Renal cortical epithelial cell (primary cell): ENCODE measurements at places on chromosomes 3 and 15. TPM values are rescaled to one million over a fixed set of nuclear protein-coding genes. Genes with fewer than 3 reads are reported as not detected.

The GPR149 gene
- not detected in 2 replicates for total RNA-seq

The GOLGA8S gene
- 0.10 TPM in 1 of 2 replicates, not detected in the other for total RNA-seq

The CATSPER2 gene
- 0.52 and 0.60 TPM in 2 replicates for total RNA-seq

The SLC28A1 gene
- total RNA-seq = 0.15 TPM in 1 of 2 replicates, not detected in the other

The RETNLB gene
- not detected in 2 replicates for total RNA-seq

DNA sequence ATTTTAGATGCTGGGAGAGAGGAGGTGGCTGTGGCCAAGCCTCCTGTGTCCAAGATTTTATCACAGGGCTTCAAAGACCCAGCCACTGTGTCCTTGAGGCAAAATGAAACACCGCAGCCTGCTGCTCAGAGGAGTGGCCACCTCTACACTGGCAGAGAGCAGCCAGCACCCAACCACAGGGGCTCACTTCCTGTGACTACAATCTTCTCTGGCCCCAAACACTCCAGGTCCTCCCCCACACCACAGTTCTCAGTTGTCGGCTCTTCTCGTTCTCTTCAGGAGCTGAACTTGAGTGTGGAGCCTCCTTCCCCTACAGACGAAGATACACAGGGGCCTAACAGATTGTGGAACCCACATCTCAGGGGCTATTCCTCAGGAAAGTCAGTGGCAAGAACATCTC lies 45.6 kb downstream of the CDAN1 start:
- DNase-seq = no peak

GRCh38 chr3:160998581-160998980 lies 106.6 kb downstream of the B3GALNT1 start:
- DNase-seq = no peak

DNA sequence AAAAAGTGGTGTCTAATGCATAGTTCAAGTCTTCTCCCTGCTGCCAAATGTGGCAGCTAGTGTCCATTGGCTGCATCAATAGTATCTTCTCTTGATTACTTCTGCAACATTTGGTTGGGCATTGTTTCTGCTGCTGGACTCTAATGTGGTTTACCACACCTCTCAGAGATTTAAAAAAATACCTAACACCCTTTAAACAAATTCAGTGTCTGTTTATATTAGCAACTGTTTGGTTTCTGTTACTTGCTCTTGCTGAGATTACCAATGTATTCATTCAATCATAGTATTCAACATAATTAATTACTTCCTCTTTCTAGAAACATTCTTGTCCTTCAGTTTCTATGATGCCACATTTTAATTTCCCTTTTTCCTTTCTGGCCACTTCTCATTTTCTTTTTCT lies 20.3 kb upstream of the NECTIN3 start:
- no peak for DNase-seq

DNA sequence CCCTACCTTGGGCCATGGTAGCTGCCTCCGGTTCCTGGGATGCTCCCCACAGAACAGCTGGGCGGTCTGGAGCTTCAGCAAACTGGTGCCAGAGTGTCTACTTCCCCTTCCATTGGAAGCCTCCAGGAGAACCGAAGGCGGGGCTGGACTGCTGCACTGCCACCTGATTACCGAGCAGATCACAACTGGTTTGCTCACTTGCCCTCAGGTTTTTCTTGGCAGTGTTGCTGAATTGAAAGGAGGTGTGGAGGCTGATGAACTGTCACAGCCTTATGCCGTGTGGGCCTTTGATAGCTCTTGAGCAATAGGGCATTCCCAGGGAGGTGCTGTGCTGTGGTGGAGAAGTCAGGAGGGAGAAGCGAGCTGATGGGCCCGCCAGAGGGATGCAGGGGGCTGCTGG lies at the start of gene TGM5:
Gene TGM5 (minus strand): TSS at position 95 of the 400 bp plus-strand sequence. CDS start 79 bp downstream, at position 16.
- DNase-seq = peak; percentile 56

GRCh38 chr3:45365060-45365459 lies 23.3 kb upstream of the LARS2 start:
- DNase-seq = peak; percentile 15

DNA sequence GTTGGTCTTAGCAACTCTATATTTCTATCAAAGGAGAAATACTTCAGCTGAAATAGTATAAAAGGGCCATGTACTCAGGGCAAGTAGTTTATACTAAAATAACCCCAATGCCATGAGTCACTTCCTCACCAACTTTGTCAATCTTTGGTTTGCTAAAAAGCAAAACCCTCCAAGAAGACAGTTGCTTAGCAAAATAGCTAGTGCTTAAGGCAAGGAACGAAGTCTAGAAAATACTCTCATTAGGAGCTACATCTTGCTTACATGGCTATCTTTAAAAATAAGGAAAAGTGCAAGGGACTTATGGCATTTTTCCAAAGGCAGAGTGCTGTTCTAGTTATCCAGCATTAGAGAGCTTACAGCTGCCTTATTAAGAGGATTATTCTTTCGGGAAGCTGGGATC lies 28.4 kb downstream of the P3H2 start:
- DNase-seq = peak; percentile 91

DNA sequence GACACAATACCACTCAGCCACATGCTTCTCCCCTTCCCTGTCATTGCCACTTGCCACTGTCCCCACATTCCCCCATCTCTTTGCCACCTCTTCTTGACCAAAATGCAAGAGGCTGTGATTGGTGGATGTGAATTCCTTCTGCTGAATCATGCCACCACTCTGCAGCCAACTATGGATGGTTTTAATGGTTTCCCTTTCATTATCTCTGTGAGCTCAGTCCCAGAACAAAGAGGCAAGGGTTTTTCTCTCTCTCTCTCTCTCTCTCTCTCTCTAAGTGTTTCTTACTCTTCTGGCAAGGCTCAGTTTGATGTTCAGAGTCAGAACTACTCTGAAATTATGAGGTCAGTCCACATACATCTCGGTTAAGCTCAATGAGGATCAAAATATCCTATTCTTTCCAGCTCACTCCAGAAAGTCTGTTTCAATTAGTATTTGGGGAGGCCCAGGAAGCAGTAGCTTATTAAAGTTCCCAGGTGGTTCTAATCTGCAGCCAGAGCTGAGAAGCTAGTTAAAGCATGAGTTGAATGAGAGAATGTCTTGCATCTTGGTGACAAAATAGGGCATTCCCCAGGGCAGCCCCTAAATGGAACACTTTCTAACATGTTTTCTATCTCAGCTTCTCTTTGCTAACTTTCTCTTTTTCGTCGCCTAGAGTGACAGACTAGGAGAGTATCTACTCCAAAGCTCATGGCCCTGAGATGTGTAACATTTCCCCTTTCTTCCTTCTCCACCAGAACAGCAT lies 8.5 kb upstream of the ILDR1 start:
- DNase-seq = peak; percentile 42

- DNase-seq = peak; percentile 63
These were observed 2.2 kb downstream of the BMF start for GRCh38 chr15:40106203-40107161.

DNA sequence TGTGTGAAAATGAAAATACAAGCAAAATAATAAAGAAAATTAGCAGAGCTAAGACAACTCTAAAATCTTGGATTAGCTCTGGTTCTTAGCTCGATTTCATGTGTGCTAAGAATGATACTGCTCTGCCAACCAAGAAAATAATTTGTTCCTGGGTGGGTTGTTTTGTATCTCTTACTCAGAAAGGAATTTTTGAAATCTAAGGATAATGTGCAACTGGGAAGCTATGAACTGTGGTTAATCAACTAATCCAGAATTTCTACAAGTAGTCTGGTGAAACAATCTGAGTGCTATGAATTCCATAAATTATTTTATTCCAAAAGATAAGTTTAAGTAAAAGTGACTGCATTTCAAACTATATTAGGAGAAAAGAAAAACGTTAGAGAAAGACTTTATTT lies 92.0 kb downstream of the TFDP2 start:
- no peak for DNase-seq

GRCh38 chr3:40047406-40047805 lies 238.0 kb downstream of the MYRIP start:
- no peak for DNase-seq

- DNase-seq = no peak
These were observed 11.1 kb downstream of the ARNT2 start for GRCh38 chr15:80415358-80415670.

- DNase-seq = peak; percentile 84
These were observed 102.2 kb downstream of the DGKG start for GRCh38 chr3:186259612-186260383.

DNA sequence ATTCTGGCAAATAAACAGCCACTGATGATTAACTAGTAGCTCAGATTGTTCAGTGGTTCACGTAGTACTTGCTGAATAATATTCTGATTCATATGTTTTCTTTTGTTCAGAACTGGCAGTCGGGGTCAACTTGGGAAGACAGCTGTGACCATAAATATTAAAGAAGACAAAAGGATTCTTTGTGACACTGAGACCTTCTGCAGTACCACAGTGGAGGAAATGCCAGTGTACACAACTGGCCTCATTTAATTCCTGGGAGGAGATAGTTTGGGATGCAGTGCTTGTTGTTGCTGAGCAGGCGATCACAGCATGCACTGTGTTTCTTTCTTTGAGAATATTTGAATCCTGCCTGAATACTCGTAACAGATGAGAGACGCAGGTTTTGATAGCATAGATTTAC lies 26.7 kb upstream of the MCF2L2 start:
- peak; percentile 57 for DNase-seq

GRCh38 chr15:85878828-85879225 lies 84.1 kb upstream of the KLHL25 start:
- peak; percentile 39 for DNase-seq
